ENCODE measurements at places on chromosomes 11 and 22. TPM values are rescaled to one million over a fixed set of nuclear protein-coding genes. Genes with fewer than 3 reads are reported as not detected.
A peak's percentile ranks its signal among the peaks of the same experiment; 100 is the strongest.

Gene JAML
- total RNA-seq: 272 TPM

Gene SHISAL1
- not detected for total RNA-seq

Gene SEPTIN3
- 4.7 TPM for total RNA-seq

Gene NELL1
- total RNA-seq: not detected

Gene SDHD
- total RNA-seq: 96.9 TPM

- DNase-seq: peak; percentile 22
These were observed 1.0 kb downstream of the RTN3 start for GRCh38 chr11:63682066-63683021.

DNA sequence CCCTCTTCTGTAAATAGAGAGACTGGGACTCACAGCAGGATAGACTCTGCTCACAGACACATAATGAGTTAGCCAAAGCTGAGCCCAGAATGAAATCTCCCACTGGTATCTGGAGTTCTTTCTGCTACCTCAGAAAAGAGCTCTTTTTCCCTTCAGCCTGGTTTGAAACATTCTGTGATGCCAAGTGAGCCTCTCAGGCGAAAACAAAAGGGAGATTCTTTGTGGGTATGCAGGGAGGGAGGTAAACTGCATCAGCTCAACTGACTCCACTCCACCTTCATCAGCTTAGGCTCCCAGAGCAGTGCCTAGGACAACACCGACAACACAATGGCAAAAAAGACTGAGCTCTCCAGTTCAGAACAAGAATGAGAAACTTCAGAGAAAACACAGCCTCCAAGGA lies 55.1 kb upstream of the SCUBE2 start:
- DNase-seq: no peak

GRCh38 chr11:68035266-68035876 lies 3.5 kb upstream of the TCIRG1 start:
- no peak for DNase-seq

GRCh38 chr22:24156141-24156912 lies 25.0 kb upstream of the SUSD2 start:
- peak; percentile 74 for DNase-seq

DNA sequence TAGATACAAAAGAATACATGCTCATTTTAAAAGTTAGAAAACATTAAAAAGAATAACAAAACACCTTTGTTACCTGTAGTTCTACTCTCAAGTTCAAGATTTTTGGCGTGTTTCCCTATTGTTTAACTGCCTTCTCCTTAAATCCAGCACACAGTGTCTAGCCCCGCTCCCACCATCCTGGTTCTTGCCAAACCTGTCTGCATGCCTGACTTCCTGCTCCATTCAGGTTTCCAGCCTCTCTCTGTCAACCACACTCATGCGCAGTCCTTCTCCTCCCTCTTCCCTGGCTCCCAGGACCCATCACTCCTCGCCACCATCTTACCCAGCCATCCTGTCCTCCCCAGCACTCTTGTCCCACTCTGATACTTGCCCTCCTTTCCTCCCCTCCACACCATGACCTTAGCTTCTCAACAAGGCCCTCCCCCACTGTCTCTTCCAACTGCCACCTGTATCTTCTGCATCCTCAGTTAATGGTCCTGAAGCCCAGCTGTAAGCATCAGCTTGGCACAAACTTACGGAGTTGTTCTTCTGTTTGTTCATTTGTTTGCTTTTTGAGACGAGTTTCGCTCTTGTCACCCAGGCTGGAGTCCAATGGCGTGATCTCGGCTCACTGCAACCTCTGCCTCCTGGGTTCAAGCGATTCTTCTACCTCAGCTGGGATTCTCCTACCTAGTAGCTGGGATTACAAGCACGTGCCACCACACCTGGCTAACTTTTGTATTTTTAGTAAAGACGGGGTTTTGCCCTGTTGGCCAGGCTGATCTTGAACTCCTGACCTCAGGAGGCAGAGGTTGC lies 7.5 kb upstream of the MYH9 start:
- no peak for DNase-seq

GRCh38 chr22:40739721-40740120 lies 60.4 kb downstream of the MCHR1 start:
- no peak for DNase-seq

Measured in activated T-cell treated with anti-CD3 and anti-CD28 coated beads, Interleukin-2, amount 50 U/mL, for 72 hours (primary cell).